ENCODE measurements at places on chromosomes 11 and 22.

GRCh38 chr22:31346255-31346732 lies at the start of gene PATZ1:
TSS of gene PATZ1 (minus strand) at chr22:31346346. CDS start at chr22:31345602, 744 bp downstream.
- DNase-seq: peak; percentile 72

GRCh38 chr22:35064664-35065063 lies 1.3 kb upstream of the ISX start:
- no peak for DNase-seq

GRCh38 chr11:109426442-109427240 lies 4.7 kb downstream of the C11orf87 start:
- DNase-seq: no peak

DNA sequence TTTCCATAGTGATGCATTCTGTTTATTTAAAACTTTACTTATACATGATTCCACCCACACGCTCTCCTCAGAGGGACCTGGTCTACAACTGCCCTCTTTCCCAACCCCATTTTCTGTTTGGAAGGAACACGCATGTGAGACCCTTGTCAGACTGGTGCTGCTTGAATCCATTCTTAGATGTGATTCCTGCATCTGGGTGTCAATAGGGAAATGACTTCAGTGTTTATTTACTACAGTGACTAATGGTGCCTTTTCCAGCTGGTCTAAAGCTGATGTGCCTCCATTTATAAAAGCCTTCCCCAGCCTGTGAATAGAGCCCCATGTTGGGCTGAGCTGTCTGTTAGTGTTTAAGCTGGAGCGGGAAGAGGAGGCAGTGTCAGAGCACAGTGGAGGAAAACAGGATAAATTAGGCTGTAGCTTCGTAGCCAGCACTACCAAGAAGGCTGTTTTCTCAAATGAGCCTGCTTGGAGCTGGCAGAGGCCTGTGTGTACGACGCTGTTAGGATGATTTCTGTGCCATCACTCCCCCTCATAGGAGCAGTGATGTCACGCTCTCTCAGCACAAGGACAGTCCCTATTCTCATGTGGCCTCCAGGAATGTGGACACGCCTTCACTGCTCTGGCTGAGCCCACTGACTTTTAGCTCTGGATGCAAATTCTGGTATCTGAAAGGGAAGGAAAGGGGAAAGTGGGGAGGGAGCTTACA lies 18.9 kb upstream of the C11orf96 start:
- no peak for DNase-seq

GRCh38 chr11:3227568-3228444 lies 4.4 kb downstream of the MRGPRE start:
- no peak for DNase-seq

DNA sequence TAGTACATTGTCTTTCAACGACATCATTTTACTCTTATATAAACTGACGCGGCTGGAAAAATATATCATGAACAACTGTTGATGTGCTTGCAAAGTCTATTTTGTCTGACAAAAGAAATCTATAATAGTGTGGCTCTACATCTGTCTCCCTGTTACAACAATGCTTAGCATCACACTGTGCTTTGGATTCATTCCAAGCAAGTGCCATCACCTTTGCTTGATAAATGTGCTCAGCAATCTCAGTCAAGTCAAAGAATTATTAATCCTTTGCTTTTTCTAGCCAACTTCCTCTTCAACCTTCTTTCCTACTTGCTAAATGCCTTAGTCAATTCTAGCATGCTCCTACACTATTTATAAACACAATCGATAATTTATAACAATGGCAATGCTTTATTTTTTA lies 140.5 kb downstream of the FCHSD2 start:
- DNase-seq: no peak
